Stimulated activated CD4-positive, alpha-beta T cell treated with anti-CD3 and anti-CD28 coated beads, Interleukin-4, amount 100 ng/mL, for 4 hours (primary cell): ENCODE measurements at places on chromosomes 3 and 15.

DNA sequence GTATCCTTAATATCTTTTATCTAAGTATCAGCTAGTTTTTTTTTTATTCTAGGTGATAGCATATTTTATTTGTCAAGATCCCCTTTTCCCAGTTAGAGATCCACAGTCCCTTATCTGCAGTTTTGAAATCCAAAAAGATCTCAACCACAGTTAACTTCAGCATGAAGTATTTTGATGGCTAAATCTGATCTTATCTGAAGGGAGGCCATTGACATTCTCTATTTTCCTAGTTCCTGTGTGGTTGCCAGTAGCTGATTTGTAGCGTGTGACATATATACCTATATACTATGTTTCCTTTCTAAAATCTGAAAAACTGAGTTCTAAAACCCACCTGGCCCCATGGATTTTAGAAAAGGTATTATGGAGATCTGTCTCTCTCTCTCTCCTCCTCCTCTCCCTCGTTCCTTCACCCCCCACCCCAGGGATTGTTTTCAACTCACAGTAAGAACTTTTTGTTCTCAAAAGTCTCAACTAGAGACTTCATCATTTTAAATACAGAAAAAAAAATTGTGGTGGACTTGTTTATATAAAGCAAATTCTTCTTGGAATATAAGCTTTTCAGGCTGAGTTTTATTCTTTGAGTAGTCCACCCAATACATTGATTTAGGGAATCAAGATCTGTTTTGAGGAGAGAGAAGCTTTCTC lies 12.3 kb downstream of the TCF12 start:
- DNase-seq, result no peak

DNA sequence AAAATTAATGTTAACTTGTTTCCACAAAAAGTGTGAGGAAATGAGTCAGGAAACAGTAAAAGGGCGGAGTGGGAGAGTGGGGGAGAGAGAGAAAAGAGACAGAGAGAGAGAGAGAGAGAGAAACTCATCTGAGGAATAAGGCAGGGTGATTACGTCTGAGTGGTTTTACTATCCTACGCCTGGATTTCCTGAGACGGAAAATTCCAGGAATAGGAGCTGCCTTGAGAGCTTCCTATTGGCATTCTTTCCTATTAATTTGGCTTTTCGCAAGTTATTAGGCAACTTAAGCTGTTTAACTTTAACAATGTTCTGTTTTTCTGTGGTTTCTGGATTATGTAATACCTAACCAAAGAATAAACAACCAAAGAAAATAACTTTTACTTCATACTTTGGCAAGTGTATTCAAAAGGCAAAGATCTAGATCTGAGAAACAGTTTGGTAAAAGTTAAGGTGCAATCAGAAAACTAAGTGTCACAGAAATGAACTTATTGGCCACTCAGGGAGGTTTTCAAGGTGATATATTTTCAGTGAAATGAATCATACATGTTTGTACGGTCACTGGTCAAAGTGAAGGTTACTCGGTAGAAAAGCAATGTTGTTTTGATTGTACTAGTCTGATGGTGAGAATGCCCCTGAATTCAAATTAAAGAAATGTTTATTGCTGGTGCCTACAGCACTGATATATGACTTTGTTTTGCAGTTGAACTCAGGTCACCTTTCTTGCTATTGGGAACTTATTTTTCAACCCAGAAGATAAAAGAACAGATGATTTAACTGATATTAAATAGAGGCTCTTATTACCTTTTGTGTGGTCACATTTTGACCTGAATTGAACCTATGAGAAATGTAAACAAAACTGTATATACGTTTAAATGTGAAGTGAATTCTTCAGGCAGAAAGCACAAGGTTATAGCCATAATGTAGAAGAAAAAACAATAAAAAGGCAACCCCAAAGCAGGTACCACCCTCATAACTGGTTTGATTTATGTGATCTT lies 39.9 kb upstream of the TNFSF10 start:
- DNase-seq, result no peak

GRCh38 chr3:33064929-33065328 lies 32.0 kb downstream of the GLB1 start:
- DNase-seq, result peak; percentile 26

- DNase-seq, result no peak
These were observed 245.7 kb upstream of the THRB start for GRCh38 chr3:24740326-24740725.

GRCh38 chr3:25056036-25056755 lies 371.9 kb upstream of the RARB start:
- no peak for DNase-seq

DNA sequence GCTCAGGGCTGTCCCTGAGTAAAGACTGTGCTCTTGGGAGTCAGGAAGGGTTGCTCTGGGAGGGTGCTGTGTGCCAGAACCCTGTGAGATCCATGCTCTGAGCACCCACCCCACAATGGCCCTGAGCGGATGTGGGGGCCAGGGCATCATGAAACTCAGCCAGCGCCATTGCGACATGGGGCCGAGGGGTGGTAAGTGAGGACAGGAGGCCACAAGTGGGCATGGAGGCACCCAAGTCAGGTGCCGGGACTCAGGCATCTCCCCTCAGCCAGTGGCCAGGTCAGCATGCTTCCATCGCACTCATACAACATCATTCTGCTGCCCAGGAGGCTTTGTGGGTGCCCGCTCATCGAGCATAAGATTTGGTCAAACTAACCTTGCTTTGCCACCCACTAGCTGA lies 19.6 kb downstream of the ATP2B2 start:
- DNase-seq, result no peak
